Kasumi-1 (cell line): ENCODE measurements at places on chromosomes 16 and 17.

DNA sequence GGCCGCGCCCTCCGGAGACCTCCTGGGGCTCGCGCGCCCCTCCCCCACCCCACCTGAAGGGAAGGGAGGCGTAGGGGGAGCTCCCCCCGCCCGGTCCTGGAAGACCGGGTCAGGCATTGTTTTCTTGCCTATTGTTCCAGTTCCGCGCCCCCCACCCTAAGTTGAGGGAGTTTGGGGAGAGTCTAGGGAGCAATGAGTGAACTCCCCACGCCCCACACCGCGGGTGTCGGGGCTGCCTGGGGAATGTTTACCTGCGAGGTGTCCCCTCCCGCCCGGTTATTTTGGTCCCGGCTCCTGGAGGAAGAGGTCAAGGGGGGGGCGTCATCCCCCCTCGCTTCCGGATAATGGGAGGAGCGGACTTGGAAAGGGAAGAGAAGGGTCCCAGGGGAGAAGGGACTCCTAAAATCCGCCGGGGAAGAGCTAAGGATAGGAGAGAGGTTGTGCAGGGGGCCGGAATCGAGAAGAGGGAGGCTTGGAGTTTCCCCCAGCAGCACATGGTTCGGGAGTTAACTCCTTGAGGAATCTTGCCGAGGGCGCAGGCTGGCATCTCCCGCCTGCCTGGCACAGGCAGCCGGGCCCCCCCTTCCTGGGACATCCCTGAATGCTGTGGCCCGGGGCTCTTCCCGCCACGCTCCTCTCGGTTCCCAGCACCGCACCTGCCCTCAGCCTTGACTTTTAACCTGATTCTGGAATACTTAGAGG, 881 bp downstream of the MLLT6 start:
- DNase-seq = no peak

DNA sequence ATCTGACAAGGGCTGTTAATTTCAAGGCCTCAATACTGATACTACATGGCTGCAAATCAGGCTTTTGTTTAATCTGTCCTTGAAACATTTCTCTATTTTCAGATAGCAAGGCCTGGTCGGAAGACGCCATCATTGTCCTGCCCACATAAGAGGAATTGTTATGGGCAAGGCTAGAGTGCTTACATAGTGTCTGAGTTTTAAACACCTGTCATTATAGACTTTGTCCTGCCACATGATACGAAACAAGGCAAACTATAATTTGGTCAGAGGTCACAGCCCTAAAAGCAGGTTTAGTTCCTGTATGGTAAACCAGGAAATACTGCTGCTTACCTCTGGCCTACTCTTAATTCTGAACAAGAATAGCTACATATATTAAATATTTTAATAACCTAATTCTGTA, 104.4 kb downstream of the SSH2 start:
- no peak for DNase-seq

- DNase-seq = no peak
Observed at GRCh38 chr17:78557598-78558039, 19.6 kb downstream of the DNAH17 start.

- no peak for DNase-seq
Observed at GRCh38 chr17:45093444-45094110, 32.5 kb downstream of the NMT1 start.

GRCh38 chr17:68592682-68593641, 8.2 kb downstream of the FAM20A start:
- DNase-seq = no peak

DNA sequence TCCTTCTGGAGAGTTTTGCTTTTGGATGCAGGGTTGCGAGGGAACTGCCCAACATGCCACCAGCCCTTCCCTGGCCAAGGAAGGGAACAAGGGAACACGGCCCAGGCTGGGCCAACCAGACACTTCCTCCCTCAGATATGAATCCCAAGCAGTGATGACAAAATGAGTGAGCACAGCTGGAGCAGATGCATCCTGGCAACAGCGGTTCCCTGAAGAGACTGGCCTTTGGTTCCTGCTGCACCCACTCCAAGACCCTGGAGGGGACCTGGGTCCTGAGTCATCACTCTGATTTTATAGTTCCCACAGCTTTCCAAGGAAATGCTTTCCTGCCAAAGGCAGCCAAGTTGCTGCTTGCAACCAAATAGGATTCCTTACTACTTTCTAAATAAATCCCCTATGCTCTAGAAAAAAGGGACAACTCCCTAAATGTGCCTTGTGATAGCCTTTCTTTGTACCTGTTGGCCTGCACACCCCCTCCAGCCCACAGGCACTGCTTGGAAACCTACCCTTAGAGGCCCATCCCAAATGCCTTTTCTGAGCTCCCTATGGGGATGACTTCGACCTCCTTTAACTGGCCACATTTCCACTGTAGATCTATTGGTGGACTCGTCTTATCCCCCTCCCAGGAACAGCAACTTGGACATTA, 5.3 kb downstream of the ST3GAL2 start:
- DNase-seq = peak; percentile 82

DNA sequence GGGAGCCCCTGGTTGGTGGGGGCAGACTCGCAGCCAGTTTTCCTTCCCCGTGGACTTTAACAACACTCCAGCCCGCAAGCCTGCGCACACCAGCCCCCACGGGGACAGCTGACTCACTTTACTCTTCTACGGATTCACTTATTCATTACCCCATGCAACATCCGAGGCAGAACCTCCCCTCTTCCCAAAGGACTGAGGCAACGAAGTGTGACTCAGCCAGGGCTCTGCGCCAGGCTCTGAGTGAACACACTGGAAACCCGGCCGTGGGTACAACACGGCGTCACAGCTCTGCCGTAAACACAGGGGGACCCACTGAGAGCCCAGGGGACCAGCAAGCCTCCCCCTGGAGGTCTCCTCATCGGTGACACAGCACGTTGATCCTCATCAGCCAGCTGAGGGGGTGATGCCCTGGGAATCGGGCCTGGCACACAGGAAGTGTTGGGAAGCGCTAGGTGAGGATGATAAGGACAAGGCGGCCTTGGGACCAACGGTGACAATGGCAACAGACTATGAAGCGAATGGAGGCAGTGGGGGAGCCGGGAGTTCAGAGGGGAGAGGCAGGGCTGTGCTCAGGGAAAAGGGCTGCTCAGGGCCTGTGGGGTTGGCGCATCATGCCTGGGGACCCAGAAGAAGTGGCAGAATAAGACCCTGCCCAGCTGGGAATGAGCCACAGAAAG, 14.6 kb downstream of the COTL1 start:
- peak; percentile 63 for DNase-seq

- no peak for DNase-seq
Observed at GRCh38 chr17:15649861-15650421, 30.4 kb upstream of the FBXW10B start.

GRCh38 chr16:9159839-9160550, 68.6 kb downstream of the HAPSTR1 start:
- peak; percentile 38 for DNase-seq

GRCh38 chr17:78828470-78829185, 12.0 kb downstream of the USP36 start:
- peak; percentile 74 for DNase-seq

DNA sequence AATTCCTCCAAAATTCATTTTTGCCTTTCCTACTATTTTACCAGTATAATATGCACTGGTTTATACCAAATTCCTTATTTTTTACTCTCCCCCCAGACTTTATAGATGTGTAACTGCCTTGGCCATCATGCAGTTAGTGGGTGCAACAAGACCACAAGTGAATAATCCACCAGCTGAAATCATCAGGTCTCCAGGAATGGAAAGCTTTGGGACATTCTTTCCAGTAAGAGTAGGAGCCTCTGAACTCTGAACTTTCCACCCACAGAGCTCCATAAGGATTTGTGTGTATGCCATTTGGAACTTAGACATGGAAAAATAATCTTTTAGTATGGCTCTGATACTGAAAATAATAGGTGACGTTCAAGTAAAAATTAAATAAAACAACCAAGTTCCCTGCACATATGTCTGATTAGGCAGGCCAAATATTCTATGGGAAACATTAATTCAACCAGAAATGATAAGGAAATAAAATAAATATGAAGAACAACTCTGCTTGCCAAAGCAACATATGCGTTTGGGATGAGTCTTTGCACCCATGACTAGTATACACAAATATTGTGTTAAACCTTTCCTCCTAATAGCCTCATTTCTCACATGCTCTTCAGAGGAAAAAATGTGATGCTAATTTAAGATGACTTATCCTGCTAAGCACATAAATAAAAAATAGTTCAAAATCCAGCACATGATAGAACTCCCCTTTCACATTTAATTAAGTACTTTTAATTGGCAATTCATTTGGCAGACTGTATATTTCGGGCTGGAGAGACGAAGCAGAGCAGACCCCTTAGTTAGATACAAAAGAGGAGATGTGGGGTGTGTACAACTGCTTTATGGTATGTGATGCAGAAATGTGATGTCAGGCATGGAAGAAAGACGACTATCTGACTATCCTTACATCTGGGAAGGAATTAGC, 11.6 kb upstream of the LYRM9 start:
- no peak for DNase-seq

GRCh38 chr16:67489401-67490083, 6.2 kb upstream of the AGRP start:
- no peak for DNase-seq

DNA sequence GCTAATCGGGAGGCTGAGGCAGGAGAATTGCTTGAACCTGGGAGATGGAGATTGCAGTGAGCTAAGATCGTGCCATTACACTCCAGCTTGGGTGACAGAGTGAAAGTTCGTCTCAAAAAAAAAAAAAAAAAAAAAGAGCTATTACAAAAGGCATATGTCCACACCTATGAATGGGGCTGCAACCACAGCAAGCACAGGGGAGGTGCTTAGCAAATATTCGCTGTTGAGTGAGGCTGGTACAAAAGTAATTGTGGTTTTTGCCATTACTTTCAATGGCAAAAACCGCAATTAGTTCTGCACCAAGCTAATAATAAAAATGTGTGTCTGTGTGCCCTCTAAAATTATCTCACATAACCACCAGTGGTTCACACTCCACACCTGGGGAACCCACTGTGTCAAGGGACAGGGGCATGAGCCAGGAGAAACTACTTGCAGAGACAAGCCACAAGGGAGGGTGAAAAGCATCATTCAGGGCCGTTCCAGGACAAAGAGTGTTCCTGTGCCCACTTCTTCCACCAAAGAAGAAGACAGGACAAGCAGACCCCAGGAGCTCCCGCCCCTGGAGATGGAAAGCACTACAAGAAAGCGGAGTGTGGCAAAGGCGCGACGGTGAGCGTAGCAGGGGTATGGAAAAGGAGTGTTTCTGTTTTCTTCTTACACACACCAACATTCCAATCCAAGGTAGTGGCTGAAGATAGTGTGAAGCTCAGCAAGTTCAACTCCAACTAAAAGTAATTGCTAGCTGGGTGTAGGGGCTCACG, 84.4 kb upstream of the CNEP1R1 start:
- no peak for DNase-seq

DNA sequence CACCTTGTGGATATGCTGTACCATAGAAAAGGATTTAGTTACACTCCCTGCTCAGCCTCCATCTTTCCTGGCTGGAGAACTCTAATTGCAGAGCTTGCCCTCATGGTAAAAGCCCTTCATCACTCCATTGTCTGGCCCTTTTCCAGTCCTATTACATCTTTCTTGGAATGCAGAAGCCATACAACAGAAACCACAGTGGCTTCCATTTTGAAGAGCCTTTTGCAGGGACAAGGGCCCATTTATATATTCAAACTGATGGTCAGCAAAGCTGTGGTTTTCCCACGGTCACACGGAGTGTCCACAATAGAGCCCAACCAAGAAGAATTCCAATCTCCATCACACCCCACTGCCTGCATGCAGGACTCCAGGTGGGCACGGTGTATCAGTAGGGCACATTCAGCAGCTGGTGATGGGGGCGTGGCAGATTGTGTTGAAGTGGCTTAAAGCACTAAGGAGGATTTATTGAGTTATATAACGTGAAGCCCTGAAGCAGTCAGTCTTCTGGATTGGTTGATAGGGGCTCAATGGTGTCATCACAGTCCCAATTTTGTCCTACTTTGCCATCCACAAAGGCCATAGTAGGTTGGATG, 20.3 kb downstream of the COPRS start:
- DNase-seq = no peak

DNA sequence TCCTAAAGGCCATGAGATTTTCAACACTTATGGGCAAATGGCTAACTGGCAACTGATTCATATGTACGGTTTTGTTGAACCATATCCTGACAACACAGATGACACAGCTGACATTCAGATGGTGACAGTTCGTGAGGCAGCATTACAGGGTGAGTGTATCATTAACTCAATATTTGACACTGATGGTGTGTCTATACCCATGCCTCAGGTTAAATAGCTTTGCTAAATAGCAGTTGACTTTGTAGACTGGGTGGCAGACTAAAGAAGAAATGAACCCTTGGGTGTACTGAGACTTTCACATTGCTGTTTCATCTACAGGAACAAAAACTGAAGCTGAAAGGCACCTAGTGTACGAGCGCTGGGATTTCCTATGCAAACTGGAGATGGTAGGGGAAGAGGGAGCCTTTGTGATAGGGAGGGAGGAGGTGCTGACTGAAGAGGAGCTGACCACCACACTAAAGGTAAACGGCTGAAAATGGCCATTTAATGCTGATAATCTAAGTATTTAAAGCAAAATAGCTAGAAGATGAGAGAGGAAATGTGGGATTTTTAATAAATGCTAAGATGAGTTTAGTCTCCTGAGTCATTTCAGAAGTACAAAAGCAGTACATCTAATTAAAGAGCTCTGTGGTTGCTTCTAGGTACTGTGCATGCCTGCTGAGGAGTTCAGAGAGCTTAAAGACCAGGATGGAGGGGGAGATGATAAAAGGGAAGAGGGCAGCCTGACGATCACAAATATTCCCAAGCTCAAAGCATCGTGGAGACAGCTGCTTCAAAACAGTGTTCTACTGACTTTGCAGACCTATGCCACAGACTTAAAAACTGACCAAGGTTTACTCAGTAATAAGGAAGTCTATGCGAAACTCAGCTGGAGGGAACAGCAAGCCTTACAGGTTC, 3.0 kb downstream of the SETD6 start:
- DNase-seq = no peak

DNA sequence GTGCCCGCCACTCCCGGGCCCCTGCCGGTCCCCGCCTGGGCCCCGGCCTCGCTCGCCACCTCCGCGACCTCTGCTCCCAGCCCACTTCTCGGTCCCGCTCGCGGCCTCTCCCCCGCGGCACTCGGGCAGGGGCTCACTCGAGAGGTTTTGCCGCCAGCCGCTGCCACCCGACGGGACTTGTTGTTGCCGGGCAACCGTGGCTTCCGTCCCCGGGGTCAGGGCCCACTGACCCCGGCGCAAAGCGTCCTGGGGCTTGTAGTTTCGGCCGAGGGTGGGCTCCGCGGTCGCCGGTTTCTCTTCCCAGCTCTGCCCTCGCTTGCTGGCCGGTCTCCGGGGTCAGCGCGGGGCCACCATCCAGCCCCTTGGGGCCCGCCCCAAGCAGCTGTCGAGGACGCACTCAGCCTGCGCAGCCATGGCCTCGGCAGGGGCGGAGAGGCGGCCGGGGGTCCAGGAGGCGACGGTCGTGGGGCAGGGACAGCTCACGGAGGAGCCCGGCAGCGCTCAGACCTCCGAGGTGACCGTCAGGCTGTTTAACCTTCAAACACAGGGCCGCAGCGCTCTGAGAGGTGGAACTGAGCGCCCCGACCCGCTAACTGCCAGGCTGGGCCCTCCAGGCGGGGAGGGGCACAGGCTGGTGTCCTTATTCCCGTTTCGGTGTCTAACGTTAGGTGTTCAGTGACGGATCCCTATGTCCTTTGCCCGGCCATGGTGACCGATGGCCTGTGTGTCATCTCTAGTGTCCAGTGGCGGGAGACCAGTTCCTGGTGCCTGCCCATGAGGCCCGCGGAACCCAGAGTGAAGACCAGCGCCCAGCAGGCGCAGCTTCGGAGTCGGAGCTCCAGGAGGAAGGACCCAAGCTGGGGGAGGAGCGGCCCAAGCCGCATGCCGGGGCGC, at the start of the genes C16orf86 and ENKD1:
Gene C16orf86, plus strand, starts transcription at position 256 of the 894 bp plus-strand sequence. Its CDS starts 157 bp downstream, at position 413.
Gene ENKD1, minus strand, starts transcription at position 192 of the 894 bp plus-strand sequence. CDS start 308 bp downstream, outside the sequence.
- DNase-seq = peak; percentile 79

- no peak for DNase-seq
Observed at GRCh38 chr17:11363565-11364117, 122.6 kb downstream of the SHISA6 start.

- no peak for DNase-seq
Observed at GRCh38 chr16:5870886-5871691, 773.5 kb upstream of the EEF2KMT start.
